ENCODE measurements at places on chromosomes 4 and X.

GRCh38 chrX:40054793-40055192, 43.0 kb downstream of the BCOR start:
- DNase-seq = no peak

- no peak for DNase-seq
These were observed 34.3 kb downstream of the MECP2 start for GRCh38 chrX:154063234-154063633.

- DNase-seq = no peak
These were observed 45.5 kb upstream of the PBDC1 start for GRCh38 chrX:76127341-76127740.

DNA sequence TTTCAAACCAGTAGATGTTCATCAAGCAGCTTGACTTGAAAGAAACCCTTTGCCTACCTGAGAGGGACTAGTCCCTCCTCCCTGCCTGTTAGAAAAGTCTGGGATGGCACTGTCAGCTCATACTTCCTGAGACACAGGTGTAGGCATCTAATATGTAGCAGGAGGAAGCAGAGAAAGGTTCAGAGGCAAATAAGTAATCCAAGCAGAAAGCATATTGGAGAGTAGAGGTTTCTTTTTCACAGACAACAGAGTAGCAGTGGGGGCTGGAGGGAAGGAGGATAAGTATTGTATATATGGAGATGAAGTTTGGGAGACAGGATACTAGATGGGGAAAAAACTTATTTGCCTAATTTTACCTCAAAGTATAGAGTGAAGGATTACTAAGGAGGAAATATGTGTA, 81.5 kb downstream of the FNIP2 start:
- no peak for DNase-seq

DNA sequence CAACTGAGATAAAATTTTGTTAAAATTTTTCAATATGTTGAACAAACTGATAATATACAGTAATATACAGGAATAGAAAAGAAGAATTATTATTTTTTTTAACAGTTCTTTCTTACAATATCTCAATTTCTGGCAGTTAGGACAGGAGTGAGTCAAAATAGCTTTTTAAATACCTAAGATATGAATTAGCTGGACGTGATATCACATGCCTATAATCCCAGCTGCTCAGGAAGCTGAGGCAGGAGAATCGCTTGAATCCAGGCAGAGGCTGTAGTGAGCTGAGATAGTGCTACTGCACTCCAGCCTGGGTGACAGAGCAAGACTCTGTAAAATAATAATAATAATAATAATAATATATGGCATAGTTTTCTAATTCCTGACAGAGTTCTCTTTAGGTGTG, 1039.3 kb downstream of the STPG2 start:
- no peak for DNase-seq

- no peak for DNase-seq
These were observed 10.6 kb upstream of the CTSO start for GRCh38 chr4:155964016-155964891.

- no peak for DNase-seq
These were observed 54.8 kb downstream of the DHRSX start for GRCh38 chrX:2445662-2446623.

GRCh38 chr4:4666187-4666586, 124.3 kb upstream of the STX18 start:
- no peak for DNase-seq

DNA sequence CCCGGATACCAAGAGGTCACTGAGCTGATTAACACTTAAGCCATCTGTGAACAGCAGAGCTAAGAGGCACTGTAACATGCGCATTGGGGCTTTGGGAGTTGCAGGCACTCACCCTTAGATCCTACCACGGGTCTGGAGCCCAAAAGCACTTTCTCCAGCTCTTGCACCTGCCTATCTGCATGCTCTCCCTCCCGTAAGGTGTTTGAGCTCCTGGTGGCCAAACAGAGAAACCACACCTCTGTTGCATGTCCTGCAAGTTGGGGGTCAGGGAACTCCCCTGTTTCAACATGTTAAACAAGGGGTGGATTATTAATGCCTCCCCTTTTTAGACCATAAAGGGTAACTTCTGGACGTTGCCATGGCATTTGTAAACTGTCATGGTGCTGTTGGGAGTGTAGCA, 49.8 kb downstream of the GYPA start:
- no peak for DNase-seq

DNA sequence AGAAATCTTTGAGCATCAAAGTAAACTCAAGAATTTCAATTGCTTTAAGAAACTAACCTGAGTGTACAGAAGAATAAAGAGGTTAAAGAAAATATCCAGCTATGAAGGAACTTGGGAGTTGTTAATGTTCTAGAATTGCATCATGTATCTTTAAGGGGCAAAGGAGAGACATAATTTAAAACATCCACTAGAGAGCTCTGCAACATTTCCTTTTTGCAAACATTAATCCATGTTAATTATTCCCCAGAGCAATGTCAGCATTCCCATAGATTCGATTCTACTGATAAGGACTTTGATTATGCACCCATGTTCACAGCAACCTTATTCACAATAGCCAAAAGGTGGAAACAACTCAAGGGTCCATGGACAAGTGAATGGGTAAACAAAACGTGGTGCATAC, 80.2 kb upstream of the SORBS2 start:
- DNase-seq = no peak

DNA sequence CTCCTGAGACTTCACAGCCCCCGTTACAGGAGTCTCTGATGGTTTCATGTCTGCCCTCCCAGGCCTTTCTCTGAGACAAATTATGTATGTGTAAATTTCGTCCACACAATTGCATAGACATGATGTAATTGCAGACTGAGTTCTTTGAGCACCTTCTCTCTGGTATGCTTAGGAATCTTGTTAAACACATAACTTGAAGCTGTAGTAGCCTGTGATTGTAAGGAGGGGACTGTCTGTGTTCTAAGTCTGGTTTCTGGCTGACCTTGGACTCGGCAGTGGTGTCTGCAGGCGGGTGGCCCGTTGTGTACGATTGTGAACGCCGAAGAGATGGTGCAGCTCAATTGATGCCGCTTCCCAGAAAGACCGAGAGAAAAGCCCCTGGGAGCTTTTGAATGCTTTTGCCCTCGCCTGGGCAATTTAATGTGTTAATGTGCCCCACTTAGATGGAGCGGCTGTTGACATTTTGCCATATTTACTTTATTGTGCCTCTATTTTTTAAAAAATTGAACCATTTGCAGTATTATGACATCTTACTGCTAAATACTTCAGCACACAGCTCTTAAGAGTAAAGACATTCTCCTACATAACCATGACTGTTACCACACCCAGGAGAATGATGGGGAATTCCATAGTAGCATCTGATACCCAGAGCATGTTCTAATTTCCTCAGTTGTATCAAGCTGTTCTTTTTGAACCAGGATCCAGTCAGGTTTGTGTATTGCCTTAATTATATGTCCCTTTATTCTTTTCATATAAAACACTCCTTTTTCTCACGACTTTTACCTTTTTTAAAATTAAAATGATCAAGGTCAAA, 58.4 kb upstream of the TADA2B start:
- no peak for DNase-seq

DNA sequence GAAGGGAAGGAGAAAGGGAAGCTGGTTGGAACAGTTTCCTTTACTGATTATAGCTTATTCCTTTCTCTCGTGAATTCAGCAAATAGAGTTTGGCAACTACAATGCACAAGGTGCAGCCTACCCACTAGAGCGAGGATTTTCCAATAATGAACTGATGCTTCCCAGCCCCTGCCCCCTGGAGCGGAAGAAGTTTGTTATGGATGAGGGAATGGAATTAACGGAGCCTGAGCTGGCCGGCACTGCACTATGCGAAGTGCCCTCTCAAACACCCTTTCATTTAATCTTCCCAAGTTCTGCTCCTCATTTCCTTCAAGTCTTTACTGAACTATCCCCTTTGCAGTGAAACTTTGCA, 42.5 kb upstream of the CBR4 start:
- no peak for DNase-seq

GRCh38 chrX:104112326-104112951, at the start of gene ZCCHC18:
ZCCHC18 (plus strand) TSS chrX:104112523; CDS start chrX:104114112, 1,589 bp downstream.
- DNase-seq = peak; percentile 23

DNA sequence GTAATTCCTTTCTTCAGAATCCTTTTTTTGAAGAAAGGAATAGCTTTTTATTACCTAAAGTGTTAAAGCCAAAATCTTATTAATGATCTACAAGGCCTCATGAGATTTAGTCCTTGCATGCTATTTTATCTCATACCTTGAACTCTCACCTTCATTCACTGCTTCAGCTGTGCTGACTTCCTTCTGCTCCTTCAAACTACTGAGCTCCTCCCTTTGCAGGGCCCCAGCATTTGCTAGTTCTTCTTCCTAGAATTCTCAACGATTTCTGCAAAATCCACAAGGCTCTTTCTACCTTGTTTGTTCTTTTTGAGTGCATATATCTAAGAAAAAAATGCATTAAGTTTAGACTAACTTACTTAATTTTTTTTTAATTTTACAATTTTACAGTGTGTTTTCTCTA, 619.5 kb downstream of the EPHA5 start:
- DNase-seq = no peak
